ENCODE measurements at places on chromosomes 2 and 18.
A peak's percentile ranks its signal among the peaks of the same experiment; 100 is the strongest.

DNA sequence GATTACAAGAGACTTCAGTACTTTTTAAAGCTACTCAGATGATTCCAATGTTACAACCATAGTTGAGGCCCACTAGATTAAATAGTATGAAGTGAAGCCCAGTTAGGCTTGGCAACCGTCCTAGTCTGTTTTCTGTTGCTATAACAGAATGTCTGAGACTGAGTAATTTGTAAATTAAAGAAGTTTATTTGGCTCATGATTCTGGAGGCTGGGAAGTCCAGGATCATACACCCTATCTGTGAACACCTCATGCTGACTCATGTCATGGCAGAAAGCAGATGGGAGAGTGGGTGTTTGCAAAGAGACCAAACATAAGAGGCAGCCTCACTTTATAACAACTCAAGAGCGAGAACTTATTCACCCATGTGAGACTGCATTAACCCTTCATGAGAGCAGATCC lies 63.1 kb downstream of the CCDC150 start:
- peak; percentile 93 for DNase-seq

DNA sequence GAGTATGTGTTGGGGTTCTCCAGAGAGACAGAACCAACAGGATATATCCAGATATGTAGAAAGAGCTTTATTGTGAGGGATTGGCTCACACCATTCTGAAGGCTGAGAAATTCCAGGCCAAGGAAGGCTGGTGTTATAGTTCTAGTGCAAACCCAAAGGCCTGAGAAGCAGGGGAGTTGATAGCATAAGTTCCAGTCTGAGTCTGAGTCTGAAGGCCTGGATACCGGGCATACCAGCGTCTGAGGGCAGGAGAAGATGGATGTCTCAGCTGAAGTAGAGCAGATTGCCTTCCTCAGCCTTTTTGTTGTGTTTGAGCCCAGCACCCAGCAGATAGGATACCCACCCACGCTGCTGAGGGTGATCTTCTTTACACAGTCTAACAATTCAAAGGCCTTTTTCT lies 211.7 kb upstream of the RASGRP3 start:
- no peak for DNase-seq

DNA sequence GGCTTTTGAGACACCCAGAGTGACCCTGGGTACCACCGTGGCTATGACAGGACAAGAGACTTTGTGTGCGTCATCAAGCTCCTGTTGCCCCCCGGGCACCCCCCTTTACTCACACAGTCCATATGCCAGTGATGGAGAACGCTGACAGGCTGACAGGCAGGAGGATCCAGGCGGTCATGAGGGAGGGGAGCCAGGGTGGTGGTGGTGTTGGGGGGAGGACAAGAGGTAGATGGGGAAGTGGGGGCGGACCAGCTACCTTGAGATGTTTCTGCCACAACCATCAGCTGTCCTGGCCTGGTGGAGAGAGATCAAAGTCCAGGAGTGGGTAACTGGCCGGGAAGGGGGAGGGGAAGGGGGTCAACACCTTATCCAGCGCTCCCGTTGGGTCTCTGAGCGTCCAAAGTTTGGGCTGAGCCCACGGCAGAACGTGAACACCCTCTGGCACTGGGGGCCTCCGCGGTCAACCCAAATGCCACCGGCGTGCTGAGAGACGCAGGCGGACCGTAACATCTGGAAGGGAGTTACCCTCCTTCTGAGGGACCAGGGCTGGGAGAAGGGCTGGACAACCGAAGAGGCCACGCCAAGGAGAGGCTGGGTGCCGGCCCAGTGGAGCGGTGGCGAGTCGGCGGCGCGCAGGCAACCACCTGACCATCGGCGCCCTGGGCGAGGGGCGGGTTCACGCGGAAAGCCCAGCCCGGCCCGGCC lies 575 bp downstream of the TMEM150A start:
- no peak for DNase-seq

DNA sequence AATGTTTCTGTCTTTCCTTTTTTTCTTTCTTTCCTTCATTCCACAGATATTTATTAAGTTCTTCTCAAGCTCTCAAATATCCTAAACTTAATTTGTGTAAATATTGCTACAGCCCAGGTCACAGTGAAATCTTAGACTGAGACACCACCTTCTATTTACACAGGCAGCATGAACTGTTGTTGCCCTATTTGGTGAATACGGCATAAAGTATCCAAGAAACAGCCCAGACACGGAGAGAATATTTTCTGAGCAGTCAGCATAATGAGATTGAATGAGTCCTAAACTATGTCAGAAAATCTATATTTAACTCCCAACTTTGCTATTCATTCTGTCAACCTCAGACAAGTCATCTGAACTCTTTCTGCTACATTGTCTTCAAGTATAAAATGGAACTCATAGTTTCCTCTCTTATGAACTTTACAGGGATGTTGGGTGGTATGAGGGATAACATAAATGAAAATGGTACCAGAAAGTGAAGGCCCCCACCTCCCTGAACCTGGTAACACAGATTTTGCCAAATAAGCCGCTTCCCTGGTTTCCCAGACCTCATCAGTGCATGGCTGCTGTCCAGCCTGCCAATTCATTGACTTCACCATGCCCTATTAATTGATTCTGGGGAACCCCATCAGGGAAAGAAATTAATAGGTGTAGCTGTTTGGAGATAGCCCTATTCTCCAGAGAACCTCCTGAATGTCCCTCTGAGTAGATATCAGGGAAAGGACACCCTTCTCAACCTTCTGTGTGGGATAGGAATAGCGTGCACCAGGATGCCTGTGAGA lies 235.9 kb downstream of the SETBP1 start:
- no peak for DNase-seq

DNA sequence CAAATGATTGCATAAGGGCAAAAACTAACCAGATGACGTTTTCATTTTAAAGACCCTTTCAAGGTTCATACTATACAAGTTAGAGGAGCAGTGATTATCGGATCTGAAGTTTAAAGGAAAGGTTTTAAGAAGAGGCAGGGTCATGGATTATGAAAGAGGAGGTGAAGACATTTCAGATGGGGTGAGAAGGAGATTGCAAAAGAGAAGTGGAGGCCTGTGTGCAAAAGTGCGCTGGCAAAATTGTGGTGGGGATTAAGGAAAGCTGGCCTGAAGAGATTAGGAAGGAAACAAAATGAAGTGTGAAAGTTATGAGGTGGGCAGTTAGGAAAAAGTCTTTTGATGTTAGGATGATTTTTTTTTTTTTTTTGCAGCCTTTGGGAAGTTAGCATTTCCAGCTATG lies 935.7 kb upstream of the FAM98A start:
- DNase-seq = no peak

DNA sequence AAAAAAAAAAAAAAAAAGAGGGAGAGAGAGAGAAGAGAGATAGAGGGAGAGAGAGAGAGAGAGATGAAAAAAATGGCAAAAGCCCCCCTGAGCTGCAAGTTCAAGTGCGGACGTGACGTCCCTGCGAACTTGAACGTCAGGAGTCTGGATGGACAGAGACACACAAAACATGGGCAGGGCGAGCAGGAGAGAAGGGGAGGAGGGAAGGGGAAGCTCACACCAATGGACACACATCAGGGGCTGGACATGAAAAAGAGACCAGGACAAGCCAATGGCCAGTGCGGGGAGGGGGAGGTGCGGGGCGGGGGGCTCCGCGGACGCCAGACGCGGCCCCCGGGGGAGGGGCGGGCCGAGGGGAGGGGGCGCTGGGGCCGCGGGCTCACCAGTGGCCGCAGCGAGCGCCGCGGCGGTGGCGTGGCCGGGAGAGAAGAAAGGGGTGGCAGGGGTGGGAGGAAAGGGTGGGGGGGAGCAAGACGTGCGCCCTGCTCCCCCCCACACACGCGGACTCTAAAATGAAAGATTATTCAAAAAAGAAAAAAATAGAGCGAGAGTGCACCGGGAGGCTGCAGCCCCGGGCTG lies at the start of gene BCL11A:
BCL11A (minus strand) TSS at position 160 of the 579 bp plus-strand sequence. CDS start 384 bp downstream, outside the sequence.
- peak; percentile 40 for DNase-seq

- no peak for DNase-seq
These were observed 333.2 kb downstream of the SOX11 start for GRCh38 chr2:6025391-6025790.

- peak; percentile 53 for DNase-seq
These were observed 2.6 kb downstream of the BAZ2B start for GRCh38 chr2:159613651-159614285.

DNA sequence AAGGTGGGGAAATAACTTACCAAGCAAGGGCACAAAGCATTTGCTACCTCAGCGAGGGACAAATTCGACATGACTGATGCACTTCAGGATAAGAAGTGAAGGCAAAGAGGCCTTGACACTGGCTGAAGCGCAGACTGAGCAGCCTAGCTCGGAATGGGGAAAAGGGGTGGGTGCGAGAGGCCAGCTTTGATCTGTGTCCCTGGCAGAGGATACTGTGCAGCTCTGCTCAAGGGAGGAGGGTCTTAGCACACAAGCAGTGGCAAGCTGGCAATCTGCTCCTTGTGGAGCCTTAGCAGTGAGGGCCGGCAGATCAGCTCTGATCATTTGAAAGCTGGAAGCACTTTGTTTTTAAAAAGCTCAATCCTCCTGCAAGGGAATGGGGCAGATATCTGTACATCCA lies 222.3 kb downstream of the ZBTB7C start:
- no peak for DNase-seq

- peak; percentile 87 for DNase-seq
These were observed 86.1 kb downstream of the MSH2 start for GRCh38 chr2:47488870-47489584.

DNA sequence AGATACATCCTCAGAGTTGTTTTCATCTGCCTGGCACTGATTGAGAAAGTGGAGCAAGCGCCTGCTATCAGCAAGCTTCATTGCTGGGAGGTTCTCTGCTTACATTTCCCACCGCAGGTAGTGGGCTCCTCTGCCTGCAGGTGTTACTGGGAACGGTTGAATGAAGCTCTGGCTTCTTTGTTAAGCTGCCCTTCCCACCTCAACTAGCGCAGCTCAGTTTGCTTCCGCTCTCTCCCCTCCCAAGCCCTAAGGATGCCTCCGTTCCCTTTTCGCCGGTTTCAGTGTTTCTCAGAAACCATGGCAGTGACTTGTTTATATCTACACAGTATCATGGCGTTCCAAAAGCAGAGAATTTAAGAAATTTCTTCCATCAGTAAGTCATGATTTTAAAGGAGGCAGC lies 72.2 kb upstream of the B3GNT7 start:
- no peak for DNase-seq

DNA sequence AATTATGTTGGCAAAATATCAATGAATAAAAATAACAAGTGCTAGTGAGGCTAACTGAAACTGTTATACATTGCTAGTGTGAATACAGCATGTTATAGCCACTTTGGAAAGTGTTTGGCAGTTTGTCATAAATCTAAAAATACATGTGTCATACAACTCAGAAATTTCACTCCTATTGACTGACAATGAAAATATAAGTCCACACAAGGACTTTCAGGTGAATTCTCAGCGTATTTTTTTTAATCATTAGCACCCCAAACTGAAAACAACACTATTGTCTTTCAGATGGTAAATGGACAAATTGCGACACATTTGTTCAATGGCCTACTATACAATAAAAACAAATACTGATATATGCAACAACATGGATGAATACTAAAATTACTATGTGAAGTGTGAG lies 884.8 kb downstream of the TRIB2 start:
- no peak for DNase-seq

DNA sequence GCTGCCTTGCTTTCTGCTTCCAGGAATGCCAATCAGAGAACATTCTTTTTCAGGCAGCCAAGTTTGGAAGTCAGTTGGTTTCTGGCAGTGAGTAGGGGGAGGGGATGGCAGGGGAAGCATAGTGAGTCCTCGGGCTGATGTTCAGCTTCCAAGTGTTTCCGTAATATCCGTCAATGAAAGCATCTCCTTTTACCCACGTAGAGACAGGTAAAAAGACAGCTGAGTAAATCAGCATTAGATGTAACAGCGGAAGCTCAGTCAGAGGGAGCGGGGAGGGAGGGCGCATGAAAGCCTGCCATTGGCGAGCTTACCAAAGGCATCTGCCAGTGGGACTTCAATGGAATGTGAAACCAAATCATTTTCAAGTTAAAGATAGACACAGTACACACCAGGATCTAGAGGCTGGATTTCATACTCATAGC lies 117.1 kb upstream of the DTNA start:
- DNase-seq = peak; percentile 53

DNA sequence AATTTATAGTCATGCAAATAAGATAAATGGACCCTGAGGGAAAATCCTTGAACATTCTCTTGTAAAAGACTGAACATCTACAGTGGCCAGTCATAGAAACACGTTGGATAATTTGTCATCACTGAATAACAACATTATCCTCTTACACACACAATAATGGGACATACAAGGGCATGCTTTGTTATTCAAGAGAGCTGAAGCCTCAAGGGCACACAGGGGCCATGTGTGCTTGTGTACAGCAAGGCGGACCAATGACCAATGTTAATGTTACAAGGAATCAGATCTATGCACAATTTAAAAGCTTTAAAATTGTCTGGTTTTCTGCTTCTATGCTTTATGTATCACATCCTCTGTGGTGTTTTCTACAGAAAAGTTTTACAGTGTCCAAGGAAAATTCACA lies 23.7 kb downstream of the COL6A3 start:
- no peak for DNase-seq

DNA sequence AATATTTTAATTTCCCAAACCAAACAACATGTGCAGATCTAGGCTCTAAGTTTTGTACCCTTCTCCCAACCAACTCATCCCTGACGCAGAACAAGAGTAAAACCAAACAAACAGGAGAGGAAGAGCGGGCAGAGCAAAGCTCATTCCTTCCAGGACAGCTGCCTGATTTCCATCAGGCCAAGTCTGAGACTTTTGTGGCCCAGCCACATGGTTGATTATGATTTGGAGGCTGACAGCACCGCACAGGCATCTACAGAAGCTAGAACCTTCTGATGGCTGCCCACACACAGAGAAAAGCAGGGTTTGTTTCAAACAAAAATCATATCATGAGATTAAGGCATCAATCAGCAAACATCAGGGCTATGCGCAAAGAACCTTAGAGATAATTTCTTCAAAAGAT lies 262.6 kb downstream of the TNS1 start:
- DNase-seq = peak; percentile 17

DNA sequence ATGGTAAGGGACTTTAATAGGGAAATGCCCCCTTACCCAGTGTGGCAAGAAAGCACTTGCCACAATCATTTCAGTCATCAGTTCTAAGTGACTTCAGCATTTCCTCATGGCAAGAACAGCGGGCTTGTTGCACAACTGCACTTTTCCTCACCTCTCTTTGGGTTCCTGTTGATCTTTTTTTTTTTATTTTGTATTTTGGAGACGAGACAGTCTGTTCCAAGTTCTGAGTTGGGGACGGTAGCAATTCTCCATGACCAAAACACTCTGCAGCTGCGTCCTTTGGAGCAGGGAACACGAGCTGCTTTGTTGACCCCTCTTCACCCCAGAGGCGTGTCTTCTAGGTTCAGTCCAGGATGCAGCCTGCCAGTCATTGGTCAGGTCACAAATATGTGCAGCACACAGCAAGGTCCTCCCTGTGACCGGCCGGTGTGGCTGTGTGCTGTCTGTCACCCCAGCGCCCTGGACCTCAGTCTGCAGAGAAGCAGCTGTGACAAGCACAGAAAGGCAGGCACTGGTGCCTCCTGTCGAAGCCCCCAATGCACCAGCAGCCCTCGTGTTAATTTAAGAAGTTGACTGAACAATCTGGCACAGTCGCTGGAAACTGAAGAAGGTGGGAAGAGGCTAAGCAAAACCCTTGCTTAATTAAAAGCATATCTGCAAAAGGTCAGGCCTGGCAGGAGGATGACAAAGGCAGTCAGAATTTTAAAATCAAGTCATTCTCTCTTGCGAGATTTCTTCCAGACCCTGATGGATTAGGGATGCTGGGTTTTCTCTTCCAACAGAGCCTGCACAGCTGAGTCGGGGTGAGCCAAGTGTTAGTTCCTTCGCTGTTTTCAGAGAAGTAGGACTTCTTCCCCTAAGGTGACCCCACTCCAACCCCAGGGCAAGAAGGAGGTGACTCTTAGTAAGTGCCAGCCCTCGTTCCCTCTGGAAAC lies 96.7 kb upstream of the COPS8 start:
- DNase-seq = peak; percentile 53
